ENCODE measurements at places on chromosomes 2 and 18.

DNA sequence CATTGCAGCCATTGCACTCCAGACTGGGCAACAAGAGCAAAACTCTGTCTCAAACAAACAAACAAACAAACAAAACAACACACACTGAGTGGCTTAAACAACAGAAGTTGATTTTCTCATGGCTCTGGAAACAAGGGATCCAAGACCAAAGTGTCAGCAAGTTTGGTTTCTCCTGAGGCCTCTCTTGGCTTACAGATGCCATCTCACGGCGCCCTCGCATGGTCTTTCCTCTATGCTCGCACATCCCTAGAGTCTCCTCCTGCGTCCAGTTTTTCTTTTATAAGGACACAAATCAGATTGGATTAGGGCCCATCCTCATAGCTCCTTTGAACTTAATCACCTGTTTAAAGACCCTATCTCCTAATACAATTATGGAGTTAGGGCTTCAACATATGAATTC is 133.4 kb upstream of the LRRTM1 start:
- DNase-seq = no peak

DNA sequence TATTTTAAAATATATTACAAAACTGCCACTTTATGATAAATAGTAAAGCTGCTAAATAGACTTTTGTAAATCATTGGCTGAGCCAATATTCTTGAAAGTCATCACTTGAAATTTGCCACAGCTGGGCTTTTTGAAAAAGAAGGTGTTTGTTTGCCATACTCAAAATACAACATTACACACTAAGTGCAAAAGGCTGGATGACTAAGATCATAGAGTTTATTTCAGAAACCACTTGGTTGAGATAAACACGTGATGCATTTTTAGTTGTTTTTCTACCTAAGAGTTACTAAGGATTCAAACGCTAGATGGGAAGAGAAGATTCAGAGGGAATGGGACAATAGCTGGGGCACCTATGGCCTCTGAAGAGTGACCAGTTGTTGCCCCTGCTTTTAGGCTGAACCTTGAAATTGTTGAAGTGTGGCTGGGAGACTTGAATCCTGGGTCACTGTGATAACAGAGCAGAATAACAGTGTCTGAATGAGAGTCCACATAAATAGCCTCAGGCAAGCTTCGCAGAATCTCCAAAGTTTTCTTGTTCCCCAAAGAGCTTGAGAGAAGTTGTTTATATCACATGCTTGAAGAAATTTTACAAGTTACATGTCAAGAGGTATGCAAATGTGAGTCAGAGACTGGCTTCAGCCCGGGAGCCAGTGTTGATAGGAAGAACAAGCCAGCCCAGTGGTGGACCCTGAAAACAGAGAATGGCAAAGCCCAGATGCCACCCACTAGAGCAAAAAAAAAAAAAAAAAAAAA is 409.8 kb downstream of the GPD2 start:
- DNase-seq = no peak

DNA sequence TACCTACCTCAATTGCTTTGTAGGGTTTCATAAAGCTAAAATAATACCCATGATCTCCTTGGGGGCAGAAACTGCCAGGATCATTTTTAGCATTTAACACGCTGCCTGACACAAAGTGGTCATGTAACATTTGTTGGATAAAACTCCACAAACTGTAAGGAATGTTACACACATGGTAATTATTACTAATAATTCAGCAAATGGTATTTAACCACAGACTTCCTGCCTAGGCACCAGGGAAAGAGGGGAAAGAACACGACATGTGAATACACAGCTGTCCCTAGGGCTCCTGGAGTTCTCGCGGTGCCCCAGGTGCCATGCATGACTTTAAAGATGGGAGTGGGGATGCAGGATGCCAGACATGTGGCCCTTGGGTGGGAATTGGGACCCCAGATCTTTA is 43.5 kb downstream of the ASAP2 start:
- DNase-seq = no peak

GRCh38 chr18:23547846-23548245 is 38.5 kb downstream of the NPC1 start:
- DNase-seq = no peak

GRCh38 chr2:187102381-187102780 is 253.4 kb upstream of the ZSWIM2 start:
- DNase-seq = no peak

GRCh38 chr18:56637711-56638231 is 621 bp downstream of the TXNL1 start:
- peak; percentile 33 for DNase-seq

Data from iPS-NIHi11 (cell line).